Stimulated activated CD8-positive, alpha-beta memory T cell treated with anti-CD3 and anti-CD28 coated beads, Interleukin-7, amount 100 ng/mL, for 1 hour (primary cell): ENCODE measurements at places on chromosomes 16 and 17.

GRCh38 chr16:54243202-54243601 is 43.4 kb downstream of the IRX3 start:
- no peak for DNase-seq

DNA sequence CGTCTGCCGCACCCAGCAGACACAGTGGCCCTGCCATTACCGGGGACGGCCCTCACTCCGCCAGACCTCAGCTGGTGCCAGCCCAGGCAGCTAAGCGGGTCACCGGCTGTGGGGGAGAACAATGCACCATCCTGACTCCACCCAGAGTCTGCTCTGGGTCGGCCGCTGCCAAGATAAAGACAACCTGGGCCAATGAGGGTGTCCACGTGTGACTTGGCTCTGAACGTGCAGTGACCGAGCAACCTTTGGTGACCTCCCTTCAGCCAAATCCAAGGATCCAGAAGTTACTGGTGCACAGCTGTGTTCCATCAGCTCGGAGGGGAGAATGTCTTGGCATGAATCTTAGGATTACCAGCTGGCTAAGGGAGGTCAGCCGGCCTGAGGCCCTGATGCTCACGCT is 155.9 kb downstream of the NTN1 start:
- DNase-seq = no peak

DNA sequence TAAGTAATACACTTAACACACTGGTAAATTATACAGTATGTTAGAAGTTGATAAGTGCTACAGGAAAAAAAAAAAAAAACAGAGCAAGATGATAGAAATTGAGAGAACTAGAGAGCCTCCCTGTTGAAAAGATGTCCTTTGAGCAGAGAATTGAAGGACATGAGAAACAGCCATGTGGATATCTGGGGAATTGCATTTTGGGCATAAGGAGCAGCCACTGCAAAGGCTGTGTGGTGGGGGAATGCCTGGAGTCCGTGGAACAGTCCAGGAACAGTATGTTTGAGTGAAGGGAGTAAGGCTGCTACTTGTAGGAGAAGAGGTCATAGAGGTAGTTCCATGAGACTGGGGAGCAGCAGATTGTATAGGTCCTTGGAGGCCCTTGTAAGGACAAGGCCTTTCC is 178.4 kb downstream of the FTO start:
- DNase-seq = no peak

DNA sequence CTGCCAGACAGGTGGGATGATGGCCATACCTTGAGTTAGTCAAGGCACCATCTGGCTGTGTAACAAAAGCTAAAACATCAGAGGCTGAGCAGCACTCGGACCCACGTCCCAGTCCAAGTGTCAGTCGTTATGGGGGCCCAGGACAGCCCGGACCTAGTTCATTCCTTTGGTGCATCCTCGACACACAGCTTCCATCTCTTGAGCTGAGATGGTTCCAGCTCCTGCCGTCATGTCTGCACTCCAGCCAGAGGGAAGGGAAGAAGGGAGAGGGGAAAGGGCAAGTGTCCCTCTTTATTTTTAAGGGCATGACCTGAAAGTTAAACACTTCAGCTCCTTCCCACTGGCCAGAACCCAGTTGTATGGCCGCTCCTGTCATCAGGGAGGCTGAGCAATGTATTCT is 218.0 kb downstream of the SEC14L1 start:
- DNase-seq = no peak

DNA sequence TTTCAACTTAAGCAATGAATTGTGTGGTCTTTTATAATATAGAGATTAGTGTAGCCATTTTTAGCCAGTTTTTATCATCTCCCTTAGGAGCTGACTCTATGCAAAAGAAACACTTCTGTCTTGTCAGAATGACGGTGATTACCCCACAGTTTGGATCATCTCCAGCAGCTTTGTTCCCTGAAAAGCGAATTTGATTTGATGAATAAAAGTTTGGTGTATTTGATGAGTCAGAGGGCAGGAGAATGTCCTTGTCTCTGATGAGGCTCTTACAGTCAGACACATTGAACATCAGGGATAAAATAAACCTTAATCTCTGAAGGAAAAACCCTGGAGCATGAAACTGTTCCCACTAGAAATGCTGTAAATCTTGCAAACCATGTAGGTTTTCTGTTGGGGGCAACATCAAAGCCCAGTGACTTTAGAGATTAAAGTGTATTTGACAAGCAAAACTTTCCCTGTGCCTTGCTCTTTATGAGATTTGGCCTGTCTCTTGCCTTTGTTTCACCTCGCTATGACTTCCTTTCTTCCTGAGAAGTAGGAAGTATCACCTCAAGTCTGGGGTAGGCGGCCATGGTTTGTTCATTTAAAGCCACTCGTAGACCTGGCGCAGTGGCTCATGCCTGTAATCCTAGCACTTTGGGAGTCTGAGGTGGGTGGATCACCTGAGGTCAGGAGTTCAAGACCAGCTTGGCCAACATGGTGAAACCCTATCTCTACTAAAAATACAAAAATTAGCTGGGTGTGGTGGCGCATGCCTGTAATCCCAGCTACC is 209.3 kb downstream of the FTO start:
- DNase-seq = no peak

- no peak for DNase-seq
Measured at GRCh38 chr17:1847191-1847590, 17.4 kb downstream of the RPA1 start.

DNA sequence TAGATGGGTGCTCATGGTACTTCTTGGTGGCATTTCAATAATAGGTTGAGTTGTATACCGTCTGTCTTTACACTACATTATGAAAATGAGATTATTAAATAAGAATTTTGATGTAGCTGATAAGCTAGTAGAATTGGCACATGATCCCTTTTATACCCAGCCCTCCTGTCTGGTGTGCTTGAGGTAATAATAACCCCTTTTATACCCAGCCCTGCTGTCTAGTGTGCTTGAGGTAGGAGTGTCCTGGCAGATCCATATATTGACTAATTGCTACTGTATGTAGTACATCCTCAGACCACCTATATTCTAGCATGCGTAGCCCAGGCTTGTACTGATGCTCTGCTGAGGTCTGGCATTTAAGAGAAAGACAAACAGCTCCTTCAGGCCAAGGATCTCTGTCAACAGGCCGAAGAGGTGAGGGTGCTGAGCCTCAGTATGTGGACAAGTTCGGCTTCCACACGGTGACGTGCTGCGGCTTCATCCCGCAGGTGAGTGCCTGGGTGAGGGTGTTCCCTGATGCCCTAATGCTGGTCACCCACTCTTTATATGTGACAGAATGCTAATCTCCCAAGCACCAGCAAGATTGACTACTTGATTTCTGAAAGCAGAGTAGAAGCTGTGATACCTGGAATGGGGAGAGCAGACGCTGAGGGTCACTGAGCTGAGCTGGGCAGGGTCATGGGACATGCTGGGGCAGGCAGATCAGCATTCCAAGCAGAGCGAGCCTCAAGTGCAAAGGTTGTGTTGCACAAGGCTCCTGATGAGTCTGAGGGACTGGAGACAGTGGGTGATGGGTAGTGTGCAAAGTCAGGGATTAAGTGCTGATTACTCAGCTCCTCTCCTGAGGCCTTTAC is 5.7 kb downstream of the FN3K start:
- no peak for DNase-seq

GRCh38 chr16:58094791-58095574 is 34.2 kb downstream of the CFAP20 start:
- DNase-seq = no peak

- no peak for DNase-seq
Measured at GRCh38 chr17:8629371-8630226, 926 bp downstream of the MYH10 start.

- DNase-seq = no peak
Measured at GRCh38 chr16:15451098-15451731, 16.8 kb downstream of the BMERB1 start.

DNA sequence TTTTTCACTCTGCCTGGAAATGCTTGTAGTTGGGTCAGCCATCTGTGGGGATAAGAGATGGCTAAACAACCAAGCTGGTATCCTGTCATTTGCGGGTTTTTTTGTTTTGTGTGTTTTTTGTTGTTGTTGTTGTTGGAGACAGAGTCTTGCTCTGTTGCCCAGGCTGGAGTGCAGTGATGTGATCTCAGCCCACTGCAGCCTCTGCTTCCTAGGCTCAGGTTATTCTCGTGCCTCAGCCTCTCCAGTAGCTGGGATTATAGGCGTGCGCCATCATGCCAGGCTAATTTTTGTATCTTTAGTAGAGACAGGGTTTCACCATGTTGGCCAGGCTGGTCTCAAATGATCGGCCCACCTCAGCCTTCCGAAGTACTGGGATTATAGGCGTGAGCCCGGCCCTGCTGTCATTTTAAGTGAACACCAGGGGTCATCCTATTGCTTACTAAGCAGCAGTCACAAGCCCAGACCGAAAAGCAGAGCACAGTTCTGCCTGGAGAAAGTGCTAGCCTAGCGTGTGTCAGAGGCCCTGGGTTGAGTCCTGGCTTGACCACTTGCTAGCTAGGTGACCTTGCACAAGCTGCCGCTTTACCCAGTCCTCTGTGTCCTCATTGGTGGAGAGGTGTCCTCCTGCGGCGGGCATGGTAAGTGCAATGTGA is 4.6 kb downstream of the SMCR8 start:
- no peak for DNase-seq

DNA sequence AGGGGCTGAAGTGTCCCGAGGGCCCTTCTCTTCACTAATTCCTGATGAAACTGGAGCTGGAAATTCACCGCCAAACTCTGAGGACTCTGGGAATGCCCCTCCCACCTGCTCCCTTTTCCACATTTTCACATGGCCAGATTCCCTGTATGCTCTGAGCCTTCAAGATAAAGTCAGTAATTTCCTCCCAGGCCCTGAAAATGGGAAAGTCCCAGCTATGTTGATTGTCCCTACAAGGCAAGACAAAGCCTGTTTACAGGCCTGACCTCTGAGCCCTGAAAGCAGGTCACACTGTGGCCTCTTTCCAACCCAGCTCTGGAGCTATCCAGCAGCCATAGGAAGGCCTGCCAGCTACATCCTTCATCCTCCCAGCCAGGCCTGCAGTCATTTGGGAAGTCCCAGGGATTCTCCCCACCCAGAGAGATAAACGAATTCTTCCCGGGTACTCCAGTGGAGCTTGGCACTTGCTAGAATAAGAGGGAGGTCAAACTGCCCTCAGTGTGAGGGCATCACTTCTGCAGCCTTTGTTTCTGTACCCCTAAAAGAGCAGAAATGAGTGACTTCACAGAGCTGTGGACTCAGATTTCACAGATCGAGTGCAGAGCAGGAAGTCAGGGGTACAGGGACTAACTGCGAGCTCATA is 19.6 kb upstream of the CCL2 start:
- DNase-seq = no peak

GRCh38 chr16:73521499-73521898 is 473.6 kb upstream of the ZFHX3 start:
- DNase-seq = no peak

DNA sequence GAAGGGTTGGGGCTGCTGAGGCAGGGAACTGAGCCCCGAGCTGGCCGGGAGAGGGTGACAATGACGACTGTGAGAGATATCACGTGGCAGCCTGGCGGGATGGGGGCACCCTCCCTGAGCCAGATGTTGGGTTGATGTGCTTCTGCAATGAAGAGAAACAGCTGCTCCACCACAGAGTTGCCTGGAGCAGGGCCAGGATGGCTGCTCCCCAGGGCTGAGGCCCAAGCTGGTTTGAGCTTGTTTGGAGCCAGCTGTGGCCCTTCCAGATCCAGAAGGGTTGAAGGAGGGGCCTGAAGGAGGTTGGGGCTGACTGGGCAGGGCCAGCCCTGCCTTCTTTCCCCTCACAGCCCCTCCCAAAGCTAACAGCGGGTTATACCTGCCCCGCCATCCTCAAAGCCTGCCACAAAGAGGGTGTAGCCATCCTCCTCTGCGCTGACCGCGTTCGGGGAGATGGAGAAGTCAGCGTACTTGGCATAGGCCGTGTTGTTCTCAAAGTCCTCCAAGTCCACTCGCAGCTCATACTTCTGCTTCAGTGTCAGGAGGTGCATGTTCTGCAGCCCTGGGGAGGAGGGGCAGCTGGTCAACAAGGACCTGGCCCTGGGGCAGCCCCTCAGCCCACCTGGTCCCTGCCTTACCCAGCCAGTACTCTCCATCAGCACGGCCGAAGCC is 2.1 kb downstream of the MFAP4 start:
- DNase-seq = no peak

DNA sequence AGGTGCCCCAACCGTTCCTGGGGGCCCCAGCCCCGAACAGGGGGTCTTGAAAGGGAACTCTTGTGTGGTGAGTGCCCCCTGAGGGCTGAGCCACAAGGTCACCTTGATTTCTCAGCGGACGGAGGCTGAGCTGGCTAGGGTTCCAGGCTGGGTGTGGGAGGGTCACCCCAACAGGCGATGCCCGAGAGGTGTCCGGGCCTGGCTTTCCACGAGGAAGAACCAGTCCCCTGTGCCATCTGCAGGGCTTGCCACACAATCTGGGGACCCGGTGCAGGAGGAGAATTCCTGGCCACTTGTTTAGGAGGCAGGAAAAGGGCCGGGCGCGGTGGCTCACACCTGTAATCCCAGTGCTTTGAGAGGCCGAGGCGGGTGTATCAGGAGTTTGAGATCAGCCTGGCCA is 16.8 kb upstream of the SLC38A10 start:
- DNase-seq = no peak

DNA sequence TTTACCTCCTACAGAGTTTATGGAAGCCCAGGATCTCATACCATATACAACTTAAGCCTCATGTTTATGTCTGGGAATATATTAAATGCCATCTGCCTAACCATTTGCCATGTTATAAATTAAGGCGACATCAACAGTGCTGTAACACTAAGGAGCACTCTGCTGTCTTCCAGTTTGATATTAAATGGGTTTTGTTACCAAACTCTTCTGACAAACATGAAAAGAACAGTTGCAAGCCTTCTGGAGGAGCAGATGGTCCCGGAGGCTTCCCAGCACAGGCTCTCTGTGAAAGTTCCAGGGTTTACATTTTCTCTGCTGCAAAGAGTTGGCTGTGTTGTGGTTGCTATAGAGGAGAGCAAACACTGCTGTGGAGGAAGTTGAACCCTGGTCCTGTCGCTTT is 545.3 kb upstream of the SALL1 start:
- no peak for DNase-seq

- no peak for DNase-seq
Measured at GRCh38 chr17:44548376-44549230, 8.7 kb upstream of the FZD2 start.

GRCh38 chr17:29393436-29393835 is 3.3 kb downstream of the TAOK1 start:
- no peak for DNase-seq

- no peak for DNase-seq
Measured at GRCh38 chr17:31216031-31216751, 80.8 kb downstream of the OMG start.

- no peak for DNase-seq
Measured at GRCh38 chr16:3766177-3766576, 48.9 kb upstream of the TRAP1 start.
